ENCODE measurements at places on chromosomes 13 and 19.

GRCh38 chr19:52621376-52621775 is 16.8 kb downstream of the ZNF83 start:
- no peak for DNase-seq

GRCh38 chr13:86737334-86737932 is 933.7 kb upstream of the SLITRK5 start:
- DNase-seq: no peak

- DNase-seq: no peak
Observed at GRCh38 chr13:94345374-94346195, 133.9 kb downstream of the DCT start.

DNA sequence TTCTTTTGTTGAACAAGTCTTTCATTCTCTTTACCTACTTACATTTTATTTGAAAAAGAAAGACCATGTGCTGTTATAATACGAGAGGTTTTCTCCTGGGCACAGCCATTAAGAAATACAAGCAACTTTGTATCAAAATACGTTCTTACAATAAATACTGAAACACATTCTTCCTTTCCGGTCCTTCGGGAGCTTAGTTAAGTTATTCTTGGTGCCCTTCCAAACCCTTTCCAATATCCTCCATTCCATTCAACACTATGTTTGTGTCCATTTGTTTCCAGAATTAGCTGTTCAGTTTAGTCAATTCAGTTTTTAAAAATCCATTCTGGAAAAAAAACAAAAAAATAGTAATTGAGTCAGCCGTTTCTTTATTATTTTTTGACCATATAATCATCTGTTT is 746.8 kb upstream of the SLC10A2 start:
- no peak for DNase-seq

GRCh38 chr19:57934820-57935665 is at the start of gene ZNF418:
Gene ZNF418 (minus strand): TSS chr19:57935402. CDS start chr19:57933822, 1,580 bp downstream.
- no peak for DNase-seq

GRCh38 chr19:6098574-6098973 is 11.7 kb downstream of the RFX2 start:
- no peak for DNase-seq

GRCh38 chr13:99150575-99151361 is 49.9 kb upstream of the UBAC2 start:
- no peak for DNase-seq

GRCh38 chr19:33809960-33810359 is 13.3 kb downstream of the KCTD15 start:
- DNase-seq: no peak

DNA sequence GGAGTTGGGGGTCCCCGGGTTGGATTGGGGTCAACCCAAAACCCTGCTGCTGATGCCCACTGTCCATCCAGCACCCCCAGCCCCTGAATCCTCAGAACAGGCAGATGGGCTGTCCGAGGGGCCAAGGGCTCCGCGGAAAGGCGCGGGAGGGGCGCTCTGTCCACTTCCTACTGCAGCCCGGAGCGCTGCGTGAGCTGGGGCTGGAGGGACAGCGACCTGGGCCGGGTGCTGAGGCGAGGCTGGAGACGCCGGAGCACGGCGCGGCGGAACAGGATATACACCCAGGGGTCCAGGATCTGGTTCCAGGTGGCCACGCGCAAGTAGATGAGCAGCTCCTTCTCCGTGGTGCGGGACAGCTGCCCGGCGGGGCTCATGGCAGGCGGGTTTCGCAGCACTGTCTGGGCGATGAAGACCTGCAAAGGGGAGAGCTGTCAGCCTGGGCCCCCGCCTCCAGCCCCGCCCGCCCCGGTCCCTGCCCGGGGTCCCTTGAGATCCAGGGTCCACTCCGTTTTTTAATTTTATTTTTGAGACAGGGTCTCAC is 10.3 kb downstream of the GIPC3 start:
- no peak for DNase-seq

- no peak for DNase-seq
Observed at GRCh38 chr19:23802290-23802689, 43.6 kb upstream of the ZNF681 start.

GRCh38 chr19:46036744-46037128 is 4.1 kb downstream of the IGFL4 start:
- DNase-seq: no peak

DNA sequence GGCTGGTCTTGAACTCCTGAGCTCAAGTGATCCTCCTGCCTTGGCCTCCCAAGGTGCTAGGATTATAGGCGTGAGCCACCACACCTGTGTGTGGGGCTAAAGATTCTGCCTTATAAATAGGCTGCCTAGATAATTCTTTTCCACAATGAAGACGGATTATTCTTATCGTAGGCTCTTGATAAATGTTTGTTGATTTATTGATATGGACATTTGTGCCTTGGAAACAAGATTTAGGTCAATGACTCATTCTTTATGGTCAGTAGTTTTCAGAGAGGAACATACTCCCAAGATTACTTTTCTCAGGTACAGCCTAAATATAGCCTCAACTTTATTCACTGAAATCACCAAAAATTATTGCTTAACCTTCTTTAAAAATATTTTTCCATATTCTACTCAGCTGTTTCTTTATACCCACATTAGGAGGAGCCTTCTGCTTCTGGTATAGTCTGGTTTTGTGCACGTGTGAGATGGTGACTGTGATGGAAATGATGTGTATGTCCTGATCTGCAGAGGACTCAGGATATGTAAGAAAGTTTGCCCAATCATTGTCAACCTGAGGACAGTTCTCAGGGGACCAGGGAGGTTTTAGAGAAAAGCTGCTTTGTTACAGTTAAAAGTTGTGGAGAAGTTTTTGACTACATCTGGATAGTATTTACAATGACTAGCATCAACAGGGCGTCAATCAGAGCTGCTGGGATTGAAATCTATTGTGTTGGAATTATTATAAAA is 208.9 kb downstream of the DNAJC15 start:
- no peak for DNase-seq

DNA sequence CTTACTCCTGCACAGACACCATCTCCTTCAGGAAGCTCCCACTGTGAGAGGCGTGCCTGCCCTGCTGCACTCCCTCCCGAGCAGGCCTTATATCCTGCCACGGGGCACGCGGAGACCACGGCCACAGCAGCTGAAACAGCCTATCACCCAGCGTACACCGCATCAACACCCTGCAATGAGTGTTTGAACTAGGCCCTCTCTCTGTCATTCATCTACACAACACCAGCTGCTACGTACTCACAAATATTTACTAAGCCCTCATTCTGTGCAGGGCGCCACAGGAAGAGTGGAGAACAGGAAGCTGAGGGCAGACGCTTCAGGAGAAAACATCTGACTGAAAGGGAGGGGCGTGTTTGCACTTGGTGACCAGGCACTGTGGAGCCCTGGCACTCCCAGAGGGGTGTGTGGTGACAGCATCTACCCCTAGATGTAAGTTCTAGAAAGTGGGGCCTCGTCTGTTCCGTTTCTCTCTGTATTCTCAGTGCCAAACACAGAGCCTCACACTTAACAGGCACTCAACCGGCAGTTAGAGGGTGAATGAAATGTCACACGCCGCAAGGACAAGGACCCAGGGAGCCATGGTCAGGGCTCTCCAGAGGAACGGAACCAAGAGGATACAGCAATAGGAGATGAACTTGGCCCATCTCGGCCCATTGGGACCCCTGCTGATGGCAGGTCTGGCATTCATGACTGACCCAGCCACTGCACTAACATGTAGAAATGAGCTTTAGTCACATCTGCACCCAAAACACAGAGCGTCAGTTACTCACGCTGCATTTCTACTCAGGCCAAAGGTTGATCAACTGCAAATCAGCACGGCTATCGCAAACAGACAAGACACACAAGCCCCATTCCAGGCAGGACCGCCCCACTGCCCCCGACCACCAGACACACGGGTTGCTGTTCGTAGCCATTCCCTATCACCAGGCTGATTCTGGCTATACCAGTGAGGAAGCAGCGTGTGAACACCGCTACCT is 15.7 kb downstream of the RANBP3 start:
- DNase-seq: peak; percentile 41

DNA sequence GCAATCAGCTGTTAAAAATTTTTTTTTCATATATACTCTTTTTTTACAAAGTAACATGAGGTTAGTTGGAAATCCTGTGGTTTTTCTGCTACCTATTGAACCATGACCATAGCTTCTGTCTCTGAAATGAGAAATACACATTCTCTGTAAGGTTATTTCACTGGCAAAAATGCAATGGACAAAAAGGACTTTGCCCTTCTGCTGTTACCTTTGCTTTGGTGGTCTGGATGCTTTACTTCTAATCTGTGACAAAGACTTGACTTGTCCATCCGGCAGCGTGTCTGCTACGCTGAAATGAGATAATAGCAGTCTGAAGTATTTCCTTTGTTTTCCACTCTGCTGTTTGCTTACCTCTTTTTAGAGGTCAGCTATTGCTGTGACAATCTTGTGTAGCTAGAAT is 412.8 kb downstream of the SLITRK6 start:
- DNase-seq: no peak

DNA sequence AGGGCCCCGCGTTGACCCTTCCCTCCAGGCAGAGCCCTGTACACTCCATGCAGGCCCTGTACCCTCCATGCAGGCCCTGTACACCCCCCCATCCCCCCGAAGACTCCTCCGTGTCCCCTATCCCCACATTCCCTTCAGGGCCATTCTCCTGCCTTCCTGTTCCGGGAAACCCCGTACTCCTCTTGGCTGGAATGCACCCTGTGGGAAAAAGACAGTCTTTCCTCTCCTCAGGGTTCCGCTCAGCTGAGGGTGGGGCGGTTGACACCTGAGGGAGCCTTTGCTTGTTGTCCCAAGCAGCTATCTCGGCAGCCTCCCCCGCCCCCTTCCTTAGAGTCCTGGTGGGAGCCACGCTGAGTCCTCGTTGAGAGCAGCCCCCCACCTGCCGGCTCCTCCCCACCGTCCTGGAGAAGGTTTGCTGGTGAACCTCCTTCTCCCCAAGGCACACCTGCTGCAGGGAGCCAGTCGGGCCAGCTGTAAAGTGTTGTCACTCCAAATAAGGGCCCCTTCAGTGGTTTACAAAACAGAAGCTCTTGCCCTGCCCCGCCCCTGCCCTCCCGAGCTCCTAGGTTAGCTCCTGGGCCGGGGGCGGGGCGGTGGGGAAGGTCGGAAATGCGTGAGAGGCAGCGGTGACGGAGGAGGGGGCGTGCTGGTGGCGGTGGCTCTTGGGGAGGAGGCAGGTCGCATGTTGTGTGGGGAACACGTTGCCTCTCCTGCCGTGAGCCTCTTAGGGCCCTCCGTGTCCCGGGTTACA is 1.5 kb downstream of the GNA11 start:
- DNase-seq: peak; percentile 40

GRCh38 chr19:57008432-57008831 is 111.4 kb upstream of the USP29 start:
- no peak for DNase-seq

- DNase-seq: no peak
Observed at GRCh38 chr19:37997911-37998344, 90.9 kb downstream of the SIPA1L3 start.

GRCh38 chr19:1648459-1648849 is 4.0 kb downstream of the TCF3 start:
- DNase-seq: no peak

DNA sequence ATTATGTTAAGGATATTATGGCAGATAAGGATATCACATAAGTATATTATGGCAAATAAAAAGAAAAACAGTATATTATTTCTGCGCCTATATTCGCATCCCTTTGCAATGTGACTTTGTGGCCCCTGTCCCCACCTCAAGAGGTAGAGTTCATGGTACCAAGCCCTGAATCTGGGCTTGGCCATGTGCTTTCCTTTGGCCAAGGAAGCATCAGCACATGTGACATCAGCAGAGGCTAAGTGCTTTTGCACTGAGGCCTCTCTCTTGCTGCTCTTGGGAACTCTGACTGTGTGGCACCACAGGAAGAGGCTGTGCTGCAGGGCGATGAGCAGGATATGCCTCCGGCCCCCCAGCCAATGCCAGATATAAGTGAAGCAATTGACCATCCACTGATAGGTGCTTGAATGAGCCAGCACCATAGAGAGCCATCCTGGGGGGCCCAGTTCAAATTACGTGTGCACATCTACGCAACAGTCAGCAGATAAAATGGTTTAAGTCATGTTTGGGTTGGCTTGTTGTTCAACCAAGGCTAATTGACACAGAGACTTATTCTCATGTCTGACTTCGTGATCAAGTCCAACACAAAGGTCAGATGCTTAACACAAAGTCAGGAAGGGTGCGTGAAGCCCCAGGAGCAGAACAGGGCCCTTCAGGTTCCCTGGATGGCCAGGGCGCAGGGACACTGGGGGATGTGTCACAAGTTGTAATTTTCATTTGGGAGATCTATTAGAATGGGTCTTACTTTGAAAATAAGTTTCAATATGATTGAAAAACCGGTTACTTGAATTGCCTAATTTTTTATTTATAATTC is 173.3 kb downstream of the COL4A1 start:
- no peak for DNase-seq

DNA sequence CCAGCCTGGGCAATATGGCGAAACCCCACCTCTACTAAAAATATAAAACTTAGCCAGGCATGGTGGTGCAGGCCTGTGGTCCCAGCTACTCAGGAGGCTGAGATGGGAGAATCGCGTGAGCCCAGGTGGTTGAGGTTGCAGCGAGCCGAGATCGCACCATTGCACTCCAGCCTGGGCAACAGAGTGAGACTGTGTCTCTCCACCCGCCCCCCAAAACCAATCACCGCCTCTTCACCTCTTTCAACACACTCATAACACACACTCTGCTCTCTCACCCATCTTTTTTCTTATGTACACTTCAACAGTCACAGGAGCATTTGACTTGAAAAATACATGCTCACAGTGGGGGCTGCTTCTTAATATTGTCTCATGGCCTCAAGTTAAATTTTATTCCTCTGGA is 76.8 kb downstream of the ESD start:
- no peak for DNase-seq

DNA sequence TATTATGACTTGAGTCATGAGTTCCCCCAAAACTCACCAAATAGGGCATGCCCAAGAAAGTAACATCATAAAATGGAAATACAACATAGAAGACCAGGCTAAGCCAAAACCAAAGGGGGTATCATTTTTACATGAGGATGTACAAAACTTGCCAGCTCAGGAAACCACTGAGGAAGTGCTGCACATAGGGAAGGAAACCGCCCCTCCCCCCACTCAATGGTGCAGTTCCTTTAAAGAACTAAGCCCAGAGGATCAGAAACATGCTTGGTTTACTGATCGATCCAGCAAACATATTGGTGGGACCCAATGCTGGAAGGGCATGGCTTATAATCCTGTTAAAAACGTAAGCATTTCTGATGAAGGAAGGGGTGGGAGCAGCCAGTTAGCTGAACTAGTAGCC is 4.2 kb upstream of the ZNF486 start:
- no peak for DNase-seq

DNA sequence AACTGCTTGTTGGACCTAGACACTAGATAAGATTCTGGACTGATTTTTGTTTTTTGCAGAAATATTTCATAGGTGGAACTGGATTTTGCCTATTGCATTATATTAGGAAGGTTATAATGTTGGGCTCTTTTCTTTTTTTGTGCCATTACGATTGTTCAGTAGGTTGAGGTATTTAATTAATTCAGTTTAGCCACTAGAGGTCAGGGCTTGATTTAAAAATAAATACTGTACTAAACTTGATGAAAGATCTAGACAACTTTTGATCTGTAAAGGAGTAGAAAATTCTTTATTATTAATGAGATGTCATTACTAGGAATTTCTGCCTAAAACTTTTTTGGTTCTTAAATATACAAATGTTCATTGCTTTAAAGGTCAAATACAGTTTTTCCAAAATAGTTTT is 15.2 kb upstream of the SUPT20H start:
- DNase-seq: no peak

- DNase-seq: no peak
Observed at GRCh38 chr13:33577007-33577406, 240.9 kb upstream of the RFC3 start.

GRCh38 chr13:33276570-33276969 is 9.0 kb downstream of the STARD13 start:
- no peak for DNase-seq

- no peak for DNase-seq
Observed at GRCh38 chr13:100721885-100722512, 47.4 kb upstream of the TMTC4 start.

GRCh38 chr13:24503379-24503696 is 9.2 kb downstream of the PARP4 start:
- DNase-seq: no peak
